ENCODE measurements at places on chromosomes 6 and 20.
A peak's percentile ranks its signal among the peaks of the same experiment; 100 is the strongest.

DNA sequence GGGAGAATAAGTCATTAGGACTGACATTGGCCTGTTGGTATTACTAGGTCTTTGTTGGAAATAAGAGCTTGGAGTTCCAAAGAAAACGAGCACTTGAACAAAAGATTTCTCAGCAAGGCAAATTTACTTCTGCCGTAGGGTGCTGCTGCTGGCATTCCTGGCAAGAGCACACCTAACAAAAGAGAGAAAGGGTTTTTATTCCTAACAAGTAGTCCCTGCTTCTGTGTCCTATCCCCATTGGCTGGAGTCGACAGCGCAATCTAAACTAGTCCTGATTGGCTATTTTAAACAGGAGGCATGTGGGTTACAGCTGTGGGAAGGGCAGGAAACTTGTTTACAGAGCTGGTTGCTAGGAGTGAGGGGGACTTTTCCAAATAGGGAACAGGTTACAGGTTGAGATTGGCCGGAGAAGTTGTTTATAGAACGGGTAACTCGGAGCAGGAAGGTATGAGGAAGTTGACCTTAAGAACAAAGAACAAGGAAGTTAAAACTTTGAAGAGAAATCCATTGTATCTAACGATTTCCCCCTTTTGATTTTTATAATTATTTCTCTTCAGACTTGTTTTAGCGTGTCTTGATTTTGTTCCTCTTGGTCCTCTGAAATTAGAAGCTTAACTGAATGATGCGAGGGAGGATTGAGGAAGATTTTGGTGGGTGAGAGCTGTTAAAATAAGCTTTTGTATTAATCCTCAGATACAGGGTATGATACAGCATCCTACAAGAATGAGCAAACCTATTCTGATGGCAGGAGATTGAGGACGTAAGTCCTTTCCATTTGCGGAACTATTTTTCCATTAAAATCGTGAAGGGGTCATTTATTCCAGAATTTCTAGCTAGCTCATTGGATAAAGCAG is 3.4 kb upstream of the ZNFX1 start:
- no peak for DNase-seq

- DNase-seq: no peak
Observed at GRCh38 chr20:19973961-19974629, 43.1 kb upstream of the NAA20 start.

DNA sequence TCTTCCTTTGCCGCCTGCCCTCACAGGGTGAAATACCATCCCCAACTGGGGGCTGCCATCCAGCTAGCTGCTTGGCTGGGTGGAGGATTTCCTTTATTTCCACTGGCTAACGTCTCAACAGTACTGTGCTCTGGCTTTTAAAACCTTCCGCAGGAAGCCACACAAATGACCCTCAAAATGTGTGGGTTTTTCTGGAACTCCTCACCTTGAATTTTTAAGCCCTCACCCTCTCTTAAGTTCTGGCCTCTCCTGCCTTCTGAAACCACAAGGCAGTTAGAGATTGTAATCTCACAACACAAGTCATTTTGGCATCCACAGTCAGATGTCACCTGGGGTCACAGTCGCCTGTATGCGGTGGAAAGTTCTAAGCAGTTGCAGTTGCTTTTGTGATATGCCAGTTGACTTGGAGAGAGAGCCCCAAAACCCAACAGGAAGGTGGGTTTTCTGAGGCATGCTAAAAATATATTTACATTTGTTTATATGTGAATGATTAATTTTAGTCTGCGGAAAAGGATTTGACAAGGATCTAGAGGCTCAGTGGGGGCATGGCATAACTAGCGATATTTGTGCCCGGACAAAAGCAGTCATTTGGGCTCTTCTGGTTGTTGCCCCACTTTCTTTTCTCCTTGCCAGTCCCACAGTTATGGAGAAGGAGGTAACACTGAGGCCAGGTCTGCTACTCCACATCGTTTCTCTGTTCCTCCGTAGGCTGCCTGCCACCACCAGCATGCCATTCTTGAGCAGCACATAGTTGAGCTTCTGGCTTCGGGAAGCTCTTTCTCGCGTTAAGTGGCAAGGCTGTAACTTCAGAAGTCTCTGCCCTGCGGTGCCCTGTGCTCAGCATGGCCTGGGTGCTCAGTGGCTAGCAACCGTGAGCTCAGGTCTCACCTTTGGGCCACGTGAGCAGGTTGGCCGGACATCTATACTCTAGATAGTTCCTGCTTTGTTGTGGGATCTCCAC is 335.3 kb downstream of the CD83 start:
- no peak for DNase-seq

GRCh38 chr6:159461266-159461665 is 231.8 kb downstream of the SOD2 start:
- no peak for DNase-seq

- no peak for DNase-seq
Observed at GRCh38 chr6:130843575-130844320, 16.5 kb downstream of the SMLR1 start.

DNA sequence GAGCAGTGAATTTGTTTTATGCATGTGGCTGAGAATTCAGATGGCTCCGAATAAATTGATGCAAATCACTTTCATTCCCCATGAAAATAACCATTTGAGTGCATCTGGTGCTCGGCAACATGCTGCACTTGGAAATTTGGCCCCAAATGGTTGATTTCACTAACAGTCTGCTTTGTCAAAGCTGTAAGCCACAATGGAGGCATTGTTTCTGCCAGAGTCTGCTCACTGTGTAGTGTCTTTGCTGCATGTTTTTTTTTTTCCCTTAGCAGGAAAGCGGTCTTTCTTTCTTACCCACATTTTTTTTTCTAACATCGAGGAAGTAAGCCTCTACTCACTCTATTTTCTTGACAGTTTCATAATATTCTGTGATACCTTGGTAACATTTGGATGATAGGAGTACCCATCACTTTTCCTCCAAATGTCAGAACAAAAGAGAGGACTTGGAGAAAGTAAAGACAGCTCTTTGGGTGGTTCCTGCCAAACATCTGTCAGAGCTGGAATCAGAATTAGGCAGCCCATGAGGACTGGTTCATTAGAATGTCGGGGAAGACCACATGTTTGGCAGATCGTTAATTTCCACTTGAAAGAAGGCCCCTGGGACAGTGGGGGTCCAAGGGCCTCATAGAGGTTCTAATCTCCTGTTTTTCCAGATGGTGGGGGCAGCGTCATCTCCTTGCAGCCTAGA is 149.5 kb downstream of the DOK5 start:
- DNase-seq: no peak

GRCh38 chr6:141501616-141502015 is 631.1 kb upstream of the GJE1 start:
- no peak for DNase-seq

- DNase-seq: no peak
Observed at GRCh38 chr6:38152620-38153019, 333.1 kb downstream of the ZFAND3 start.

DNA sequence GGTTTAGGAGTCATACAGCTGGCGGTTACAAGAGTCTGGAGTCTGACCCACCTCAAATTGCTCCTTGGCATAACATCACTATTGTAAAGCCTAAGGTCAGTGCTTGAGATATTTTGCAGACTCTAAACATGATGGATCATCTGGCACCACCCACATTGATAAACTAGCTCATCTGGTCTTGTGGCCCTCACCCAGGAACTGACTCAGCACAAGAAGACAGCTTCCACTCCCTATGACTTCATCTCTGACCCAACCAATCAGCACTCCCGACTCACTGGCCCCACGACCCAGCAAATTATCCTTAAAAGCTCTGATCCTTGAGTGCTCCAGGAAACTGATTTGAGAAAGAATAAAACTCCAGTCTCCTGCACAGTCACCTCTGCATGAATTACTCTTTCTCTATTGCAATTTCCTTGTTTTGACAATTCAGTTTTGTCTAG is 115.9 kb downstream of the CD24 start:
- no peak for DNase-seq

GRCh38 chr20:63678071-63678470 is 18.4 kb upstream of the TNFRSF6B start:
- DNase-seq: no peak

GRCh38 chr20:62997417-62998035 is 9.2 kb downstream of the BHLHE23 start:
- no peak for DNase-seq

- DNase-seq: no peak
Observed at GRCh38 chr6:76222189-76222588, 149.7 kb upstream of the IMPG1 start.

- no peak for DNase-seq
Observed at GRCh38 chr20:58452667-58453255, 62.4 kb downstream of the APCDD1L start.

DNA sequence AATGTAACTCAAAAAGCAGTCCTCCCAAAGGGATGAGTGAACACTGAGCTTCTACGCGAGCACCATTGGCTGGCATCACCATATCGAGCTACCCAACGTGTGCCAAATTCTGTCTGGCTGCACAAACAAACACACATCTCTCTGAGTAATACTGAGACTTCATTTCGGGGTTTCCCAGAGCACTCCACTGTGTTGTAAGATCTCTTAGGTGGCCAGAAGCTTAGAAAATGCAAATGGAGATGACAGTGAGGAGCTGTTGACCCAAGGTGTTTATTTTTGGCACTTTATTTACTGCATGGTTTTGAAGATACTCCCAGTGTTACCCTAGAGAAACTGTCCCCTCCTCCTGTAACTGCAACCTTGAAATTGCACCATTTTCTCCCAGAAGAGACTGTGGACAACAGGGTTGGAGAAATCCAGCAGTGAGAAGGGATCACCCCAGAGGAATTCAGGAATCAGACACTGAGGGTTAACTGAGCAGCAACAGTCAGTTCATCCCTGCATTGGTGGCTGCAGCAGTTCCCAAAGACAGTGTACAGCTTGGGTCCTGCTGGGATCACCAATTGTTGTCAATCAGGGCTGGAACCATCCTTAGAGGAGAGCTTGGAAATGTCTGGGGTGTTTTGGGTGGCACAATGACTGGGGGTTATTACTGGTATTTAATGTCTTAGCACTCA is 1.0 kb upstream of the RIPOR2 start:
- no peak for DNase-seq

GRCh38 chr6:167409694-167410093 is 84.8 kb downstream of the TTLL2 start:
- DNase-seq: no peak

GRCh38 chr6:112560651-112561050 is 213.5 kb downstream of the RFPL4B start:
- no peak for DNase-seq

GRCh38 chr20:41086402-41087324 is 50.7 kb upstream of the PLCG1 start:
- DNase-seq: no peak

DNA sequence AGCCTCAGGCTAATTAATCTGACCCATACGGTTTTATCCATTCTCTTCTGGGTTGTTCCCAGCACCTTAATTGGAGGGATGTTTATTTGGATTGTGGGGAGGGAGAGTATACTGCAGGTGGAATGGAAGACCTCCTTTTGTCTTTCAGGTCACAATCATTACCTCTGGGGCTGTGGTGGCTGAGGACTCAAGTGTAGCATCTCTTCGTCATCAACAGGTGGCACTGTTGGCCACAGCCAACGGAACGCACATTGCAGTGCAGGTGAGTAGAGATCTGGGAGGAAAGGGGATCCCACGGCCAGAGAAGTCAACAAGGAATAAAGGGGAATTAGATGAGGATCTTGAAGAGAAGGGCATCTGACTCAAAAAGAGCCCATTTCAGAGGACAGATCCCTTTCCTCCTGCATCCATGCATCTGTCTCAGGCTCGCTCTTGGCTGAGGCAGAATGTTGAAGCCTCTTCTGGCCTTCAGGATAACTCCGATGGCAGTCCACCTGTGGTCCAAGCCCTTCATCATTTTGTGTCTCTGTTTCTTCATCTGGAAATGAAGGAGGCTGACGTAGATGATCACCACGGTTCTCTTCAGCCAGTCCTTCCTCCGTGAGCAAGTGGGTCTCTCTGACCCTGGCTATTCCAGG is 3.2 kb upstream of the DEF6 start:
- DNase-seq: peak; percentile 20

- no peak for DNase-seq
Observed at GRCh38 chr6:148596891-148597455, 149.9 kb upstream of the UST start.

GRCh38 chr6:164838068-164838615 is 471.3 kb downstream of the C6orf118 start:
- no peak for DNase-seq

DNA sequence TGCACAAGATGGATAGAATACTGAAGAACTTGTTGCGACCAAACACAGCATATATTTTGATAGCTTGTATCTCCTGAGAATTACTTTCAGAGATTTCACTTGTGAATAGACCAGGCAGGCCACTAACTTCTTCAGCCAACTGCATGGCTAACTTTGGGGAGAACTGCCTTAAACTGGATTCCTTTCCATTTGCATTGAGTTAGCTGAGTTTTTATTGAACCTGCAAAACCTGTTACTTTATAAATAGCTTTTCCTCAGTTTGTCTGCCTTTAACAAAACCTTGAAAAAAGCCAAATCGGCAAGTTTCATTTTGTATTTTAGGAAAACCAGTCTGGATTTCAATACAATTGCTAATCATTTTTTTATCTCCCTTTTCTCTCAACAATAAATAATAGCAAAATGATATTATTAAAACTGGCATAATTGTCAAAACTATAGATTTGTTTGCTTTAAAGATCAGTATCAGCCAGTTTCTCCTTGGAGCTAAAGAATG is 72.6 kb upstream of the SCGN start:
- DNase-seq: no peak

DNA sequence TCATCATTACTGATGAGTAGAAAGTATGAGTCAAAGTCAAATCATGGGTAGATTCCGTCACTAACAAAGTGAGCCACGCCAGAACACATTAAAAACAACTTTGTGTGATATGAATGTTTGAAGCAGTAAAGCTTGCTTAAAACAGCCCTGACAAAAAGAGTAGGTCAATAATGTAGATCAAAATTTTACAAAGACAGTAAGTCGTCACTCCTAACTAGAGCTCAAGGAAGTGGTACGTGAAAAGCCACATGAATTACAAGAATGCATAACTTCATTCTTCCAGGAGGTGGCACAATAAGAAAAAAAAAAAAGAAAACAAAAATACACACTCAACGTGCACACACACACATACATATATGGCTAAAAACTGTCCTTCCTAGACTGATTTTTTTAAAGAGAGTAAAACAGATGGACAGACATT is 69.9 kb downstream of the HACE1 start:
- no peak for DNase-seq

GRCh38 chr6:42498473-42499128 is 46.9 kb upstream of the TRERF1 start:
- DNase-seq: no peak
